Mesothelial cell of epicardium (in vitro differentiated cells): ENCODE measurements at places on chromosomes 16 and 17.

DNA sequence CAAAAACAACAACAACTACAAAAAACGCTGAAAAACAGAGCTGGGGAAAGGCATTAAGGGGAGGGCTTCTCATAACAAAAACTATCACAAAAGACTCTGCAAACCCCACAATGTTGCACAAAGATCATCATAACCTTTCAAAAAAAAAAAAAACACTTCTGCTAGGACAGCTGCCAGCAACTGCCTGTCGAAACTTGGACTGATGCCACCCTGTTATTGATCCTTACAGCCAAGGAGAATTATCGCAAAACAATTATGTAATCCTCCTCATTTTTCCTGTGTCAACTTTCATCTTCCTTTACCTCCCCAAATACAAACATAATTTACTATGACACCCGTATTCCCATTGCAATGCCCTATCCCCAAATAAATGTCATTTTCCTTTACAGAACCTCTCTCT lies 9.3 kb downstream of the CCDC40 start:
- no peak for DNase-seq

- DNase-seq = no peak
Measured at GRCh38 chr17:8927395-8927794, 38.1 kb downstream of the PIK3R5 start.

DNA sequence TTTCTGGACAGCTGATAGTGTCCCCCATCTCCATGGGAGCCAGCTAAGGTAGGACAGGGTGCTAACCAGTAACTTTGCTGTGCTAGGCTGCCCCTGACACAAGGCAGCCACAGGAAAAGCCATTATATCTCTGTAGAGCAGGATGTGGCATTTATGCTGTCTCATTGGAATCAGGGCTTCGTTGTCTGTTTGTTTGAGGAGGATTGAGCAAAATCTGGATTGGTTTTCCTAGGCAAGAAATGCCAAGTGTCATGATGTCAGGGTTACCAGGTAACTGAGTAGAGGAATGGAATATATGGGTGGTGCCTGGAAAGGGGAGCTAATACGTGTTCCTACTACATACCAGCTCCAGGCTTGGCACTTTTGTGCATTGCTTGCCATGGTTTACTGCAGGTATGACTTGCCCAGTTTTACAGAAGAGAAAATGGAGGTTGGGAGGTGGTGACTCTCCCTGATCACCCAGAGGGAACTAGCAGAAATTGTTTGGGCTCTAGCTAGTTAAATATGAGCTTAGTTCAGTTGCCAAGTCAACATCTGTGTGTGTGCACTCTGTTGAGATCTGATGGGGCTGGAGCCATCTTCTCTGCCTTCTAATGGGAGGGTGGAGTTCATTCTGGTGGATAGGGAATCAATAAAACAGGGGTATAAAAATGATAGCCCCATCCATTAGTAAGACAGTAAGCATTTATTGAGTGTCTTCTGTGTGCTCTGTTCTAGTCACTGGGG lies 33.9 kb downstream of the GNAO1 start:
- DNase-seq = no peak

- DNase-seq = no peak
Measured at GRCh38 chr17:70621566-70621965, 452.2 kb downstream of the KCNJ2 start.

- peak; percentile 78 for DNase-seq
Measured at GRCh38 chr16:2500918-2501750, 12.6 kb upstream of the ATP6V0C start.

DNA sequence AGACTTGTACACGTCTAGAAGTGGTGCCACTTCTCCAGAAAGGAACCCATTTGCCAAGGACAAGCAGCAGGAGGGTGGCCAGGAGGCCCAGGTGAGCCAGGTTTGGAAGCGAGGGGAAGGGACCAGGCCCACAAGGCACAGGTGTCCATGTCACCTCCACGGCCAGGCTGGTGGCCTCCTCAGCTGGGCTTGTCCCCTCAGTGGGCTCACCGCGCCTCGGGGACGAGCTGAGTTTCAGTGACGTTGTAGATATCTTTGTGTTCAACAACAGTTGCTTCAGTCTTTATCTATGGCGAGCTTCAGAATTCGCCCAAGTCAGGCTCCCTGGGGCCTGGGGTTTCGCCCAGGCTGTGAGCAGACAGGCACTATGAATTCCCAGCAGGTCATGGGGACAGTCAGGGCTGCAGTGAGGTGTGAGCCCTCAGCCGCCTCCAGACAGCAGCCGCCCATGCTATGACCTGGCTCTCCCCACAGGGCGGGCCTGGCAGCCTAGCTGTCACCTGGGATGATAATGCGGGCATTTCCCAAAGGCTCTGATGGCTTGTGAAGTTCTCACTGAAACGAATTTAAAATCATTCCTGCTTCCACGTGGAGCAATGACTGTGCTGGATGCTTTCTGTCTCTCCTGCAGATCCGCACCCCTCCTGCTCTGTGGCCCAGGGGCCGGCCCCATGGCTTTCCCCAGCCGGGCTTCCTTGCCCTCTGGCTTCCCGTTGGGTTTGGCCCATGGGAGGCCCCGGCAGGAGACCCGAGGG lies 89.5 kb downstream of the MRC2 start:
- no peak for DNase-seq
